ENCODE measurements at places on chromosomes 12 and 14.
A peak's percentile ranks its signal among the peaks of the same experiment; 100 is the strongest.

DNA sequence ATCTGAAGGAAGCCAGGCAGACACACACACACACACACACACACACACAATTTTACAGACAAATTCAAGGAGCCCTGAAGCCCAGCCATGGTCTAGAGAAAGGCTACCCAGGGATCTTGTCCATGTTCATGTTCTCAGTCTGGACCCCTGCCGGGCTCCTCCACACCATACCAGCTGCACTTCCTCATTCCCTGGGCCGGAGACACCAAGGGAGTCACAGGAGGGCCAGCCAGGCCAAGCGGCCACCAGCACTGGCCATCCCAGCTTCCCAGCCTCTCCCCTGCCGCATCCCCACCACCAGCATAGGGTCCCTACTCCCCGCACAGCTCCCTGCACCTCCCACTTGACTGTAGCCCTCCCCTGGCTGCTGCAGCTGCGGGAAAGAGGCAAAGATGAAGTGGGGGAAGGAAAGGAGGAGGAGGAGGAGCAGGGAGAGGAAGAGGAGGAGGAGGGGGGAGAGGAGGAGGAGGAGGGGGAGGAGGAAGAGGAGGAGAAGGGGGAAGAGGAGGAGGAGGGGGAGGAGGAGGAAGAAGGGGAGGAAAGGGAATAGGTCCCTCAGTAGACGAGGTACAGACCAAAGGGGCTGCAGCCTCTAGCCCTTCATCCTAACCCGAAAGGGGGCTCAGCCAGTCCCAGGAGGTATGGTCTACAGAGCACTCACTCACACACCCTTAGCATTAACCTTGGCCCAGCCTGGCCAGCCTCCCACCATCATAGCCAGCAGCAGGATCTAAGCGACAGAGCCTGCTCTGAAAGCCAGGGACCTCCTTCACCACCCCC, 293.2 kb downstream of the DPF3 start:
- DNase-seq, result peak; percentile 7

GRCh38 chr14:33232031-33232430, 293.4 kb downstream of the NPAS3 start:
- DNase-seq, result no peak

- no peak for DNase-seq
Observed at GRCh38 chr12:76024102-76024781, 7.3 kb downstream of the PHLDA1 start.

DNA sequence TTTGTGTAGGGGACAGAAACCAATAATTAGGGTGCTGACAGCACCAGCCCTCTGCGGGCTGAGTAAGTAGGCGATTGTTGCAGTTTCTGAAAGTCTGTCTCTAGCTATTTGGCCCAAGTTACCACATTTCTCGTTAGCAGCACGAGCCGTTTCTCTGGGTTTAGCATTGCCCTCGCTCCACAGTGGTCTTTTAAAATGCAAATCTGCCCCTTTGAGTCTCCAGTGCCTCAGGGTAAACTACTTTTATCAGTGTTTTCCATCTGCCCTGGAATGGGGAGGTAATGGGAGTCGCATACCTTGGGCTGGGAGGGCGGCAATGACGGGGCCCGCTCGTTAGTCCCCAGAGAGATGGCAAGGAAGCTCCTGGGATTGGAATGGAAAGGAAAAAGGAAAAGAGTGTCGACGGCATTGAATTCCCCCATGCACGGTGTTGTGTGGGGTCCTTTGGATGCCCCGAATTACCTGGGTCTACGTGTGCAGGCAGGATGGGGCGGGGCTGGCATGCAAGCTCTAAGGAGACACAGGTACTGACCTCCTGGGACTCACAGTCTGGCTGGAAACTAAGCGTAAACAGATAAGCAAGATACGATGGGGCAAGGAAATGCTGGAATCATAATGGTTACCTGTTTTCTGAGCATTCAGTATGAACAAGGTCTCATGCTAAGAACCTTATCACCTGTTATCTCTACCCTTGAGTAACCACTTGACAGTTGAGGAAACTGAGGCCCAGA, 131.8 kb upstream of the MAP1LC3B2 start:
- no peak for DNase-seq

DNA sequence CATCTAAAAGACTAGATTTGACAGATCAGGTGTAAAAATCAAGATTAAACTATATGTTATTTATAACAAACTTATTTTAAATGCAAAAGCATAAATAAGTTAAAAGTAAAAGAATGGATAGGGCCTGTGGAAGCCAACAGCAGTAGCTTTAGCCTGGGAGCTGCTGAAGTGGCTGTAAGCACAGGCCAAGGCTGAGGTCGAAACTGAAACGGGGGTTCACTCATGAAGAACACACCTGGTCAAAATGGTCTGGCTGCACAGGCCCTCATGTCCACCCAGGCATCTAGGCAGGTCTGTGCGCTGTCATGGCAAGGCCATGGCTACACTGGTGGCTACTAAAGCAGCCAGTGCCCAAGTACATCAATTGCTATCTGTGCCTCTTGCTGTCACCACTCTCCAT, 23.1 kb downstream of the CATSPERB start:
- DNase-seq, result no peak

GRCh38 chr14:27863166-27863565, 903.4 kb upstream of the FOXG1 start:
- DNase-seq, result no peak

- DNase-seq, result no peak
Observed at GRCh38 chr12:84804691-84805473, 107.7 kb downstream of the SLC6A15 start.

- no peak for DNase-seq
Observed at GRCh38 chr12:116466536-116466935, 92.6 kb upstream of the MAP1LC3B2 start.

DNA sequence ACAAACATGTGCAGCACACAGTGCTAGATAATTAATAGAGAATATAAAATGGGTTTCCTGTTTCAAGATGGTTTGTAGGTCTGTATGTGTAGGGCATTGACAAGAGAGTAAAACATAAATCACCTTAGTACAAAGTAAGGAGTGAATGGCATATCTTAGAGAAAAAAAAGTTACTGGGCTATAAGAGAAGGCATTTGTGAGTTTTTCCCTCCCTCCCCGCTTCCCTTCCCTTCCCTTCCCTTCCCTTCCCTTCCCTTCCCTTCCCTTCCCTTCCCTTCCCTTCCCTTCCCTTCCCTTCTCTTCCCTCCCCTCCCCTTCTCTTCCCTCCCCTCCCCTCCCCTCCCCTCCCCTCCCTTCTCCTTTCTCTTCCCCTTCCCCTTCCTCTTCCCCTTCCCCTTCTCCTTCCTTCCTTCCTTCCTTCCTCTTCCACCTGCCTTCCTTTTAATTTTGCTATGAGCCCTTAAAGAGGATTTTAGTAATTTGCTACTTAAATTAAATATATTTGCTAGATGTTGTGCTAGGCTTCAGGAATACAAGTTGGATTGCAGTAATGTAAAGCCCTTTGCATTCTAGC, 57.1 kb downstream of the LRRK2 start:
- DNase-seq, result no peak

DNA sequence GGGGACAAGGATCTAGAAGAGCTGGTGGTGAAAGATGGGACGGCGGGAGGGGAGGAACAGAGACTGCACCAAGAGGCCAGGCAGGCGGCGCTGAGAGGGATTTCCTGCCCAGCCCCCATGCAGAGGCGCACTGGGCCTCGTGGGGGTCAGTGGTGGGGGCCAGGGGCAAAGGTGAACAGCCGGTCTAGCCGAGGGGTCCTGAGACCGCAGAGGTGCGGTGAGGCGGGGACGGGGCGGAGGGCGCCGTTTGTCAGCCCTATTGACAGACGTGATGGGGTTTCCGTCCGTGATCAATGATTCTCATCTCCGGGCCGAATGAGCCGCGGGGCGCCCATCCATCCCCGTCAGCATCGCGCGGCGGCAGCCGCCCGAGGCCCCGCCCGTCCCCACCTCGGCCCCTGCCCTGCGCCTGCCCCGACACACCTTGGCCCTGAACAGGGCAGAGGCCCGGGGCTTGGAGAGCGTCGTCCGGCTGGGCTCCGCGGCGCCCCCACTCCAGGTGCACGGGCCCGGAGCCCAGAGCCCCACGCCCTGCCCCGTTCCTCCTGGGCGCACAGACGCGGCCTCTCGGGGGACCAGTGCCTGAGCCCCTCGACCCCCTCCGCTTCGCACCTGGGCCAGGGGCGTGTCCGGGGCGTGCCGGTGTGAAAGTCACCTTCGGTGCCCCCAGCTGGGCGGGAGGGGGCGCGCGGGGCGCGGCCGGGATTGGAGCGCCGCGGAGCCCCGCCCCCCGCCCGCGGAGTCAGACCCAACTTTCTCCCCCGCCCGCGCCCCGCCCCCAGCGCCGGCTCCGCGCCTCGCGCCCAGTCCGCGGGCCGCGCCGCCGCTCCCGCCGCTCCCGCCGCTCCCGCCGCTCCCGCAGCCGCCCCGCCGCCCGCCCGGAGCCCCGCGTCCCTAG, at the start of gene NXPH4:
Gene NXPH4 (plus strand): TSS at position 781 of the 898 bp plus-strand sequence. CDS start 176 bp downstream, outside the sequence.
- DNase-seq, result no peak

- DNase-seq, result no peak
Observed at GRCh38 chr12:96824074-96824837, 82.8 kb upstream of the NEDD1 start.

DNA sequence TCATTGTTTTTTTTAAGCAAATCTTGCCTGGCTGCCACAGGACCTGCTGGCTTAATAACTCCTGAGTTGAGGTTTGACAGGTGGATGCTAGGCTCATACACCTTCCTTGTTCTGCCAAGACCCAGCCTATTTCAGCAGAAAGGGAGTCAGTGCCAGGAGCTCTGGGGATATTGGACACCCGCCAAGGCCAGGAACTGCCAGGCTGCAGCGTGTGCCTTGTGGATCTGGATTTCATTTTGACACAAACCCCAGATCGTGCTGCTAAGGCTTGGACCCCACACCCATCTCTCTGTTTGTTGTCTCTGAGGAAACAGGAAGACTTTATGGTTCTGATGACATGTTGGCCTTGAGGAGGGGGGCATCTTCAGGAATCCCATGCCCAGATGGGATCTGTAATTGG, 44.4 kb upstream of the PRIMA1 start:
- DNase-seq, result no peak

- DNase-seq, result no peak
Observed at GRCh38 chr12:14999021-14999694, 26.3 kb downstream of the PDE6H start.

GRCh38 chr12:79685068-79685467, 5.7 kb downstream of the PAWR start:
- DNase-seq, result no peak

DNA sequence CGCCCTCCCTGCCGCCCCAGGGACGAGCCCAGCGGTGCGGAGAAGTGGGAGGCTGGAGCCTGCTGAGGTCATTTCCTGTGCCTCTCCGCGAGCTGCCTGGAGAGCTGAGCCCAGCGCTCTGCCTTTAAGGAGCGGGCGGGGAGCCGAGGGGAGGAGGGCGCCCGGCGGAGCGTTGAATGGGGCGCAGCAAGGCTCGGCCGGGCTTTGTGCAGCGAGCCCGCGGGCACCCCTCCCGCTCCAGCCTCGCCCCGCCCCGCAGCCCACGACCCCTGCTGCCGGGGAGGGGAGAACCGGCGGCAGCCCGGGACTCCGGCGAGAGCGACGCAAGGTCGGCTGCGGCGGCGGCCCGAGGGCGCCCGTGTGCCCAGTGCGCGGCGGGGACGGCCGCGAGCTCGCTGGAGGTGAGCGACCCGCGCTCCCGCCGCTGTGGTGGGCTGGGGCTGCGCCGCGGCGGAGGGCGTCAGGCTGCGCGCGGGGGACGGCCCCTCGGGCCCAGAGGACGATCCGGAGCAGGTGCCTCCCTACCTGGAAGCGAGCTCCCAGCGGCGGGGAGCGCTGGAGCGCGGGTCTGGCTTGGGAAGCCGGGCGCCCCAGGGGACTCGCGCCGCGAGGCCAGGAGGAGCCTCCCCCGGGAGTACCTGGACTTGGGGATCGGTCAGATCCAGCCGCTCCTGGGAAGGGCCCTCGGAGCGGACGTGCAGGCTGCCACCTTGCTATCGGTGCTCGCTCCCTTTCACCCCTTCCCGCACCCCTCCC, at the start of gene PLEKHH1:
Gene PLEKHH1 (plus strand): TSS at position 293 of the 756 bp plus-strand sequence. CDS start 8,578 bp downstream, outside the sequence.
- peak; percentile 81 for DNase-seq

DNA sequence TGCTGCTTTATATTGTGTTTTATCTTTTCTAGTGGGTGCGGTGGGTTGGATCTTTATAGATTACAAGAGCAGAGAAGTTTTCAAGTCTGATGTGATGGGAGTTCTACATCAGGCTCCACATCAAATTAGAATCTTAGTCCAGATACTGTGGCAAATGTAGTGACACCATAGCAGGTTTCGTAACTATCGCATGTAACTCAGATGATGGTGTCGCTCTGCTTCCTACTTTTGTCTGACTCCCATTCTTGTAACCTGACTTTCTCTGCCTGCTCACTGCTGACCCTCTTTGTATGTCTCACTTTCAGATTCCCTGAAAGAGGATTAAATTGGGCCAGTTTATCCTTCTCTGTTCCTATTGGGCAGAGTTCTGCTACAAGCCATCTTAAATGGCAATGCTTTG, 22.8 kb upstream of the FBXO34 start:
- DNase-seq, result peak; percentile 26

DNA sequence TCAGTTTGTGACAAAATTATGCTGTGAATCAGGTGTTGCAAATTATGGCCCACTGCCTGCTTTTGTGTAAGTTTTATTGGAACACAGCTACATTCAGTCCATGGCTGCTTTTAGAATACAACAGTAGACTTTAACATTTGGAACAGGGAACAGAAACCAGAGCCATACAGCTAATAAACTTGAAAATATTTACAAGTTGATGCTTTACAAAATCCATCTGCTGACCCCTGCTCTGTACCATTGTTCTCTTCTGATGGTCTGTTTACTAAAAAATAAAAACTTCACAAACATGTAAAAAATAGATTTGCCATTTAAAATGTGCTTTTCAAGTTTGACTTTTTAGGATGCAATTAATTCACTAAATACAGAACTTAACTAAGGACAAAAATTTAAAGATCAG, 20.8 kb downstream of the PSMA3 start:
- no peak for DNase-seq

DNA sequence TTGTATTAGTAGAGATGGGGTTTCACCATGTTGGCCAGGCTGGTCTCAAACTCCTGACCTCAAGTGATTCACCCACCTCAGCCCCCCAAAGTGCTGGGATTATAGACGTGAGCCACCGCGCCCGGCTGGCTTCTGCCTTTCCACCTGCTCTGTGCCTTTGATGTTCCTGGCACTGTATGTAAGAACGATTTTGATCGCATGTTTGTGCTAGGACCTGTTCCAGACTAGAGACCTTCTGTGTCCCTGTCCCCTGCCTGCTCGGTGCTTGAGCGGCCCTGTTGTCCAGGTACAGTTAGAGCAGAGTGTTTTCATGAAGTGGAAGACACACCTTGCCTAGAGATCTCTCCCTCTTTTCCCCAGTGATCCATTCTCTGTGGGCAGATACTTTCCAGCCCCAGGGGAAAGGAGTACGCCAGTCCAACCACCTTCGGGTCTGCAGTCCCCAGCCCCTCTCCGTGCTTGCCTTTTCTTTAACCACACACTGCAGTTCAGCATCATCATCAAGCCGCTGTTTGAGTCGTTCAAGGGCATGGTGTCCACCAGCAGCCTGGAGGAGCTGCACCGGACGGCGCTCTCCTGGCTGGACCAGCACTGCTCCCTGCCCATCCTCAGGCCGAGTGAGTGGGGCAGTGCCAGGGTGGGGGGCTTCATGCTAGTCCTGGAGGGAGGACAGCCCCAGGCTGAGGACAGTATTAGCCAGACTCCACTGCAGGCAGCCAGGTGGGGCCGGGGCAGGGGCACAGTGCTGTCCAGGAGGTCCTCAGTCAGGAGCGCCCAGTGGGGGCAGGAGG, 33.4 kb downstream of the IL31 start:
- DNase-seq, result no peak

- DNase-seq, result peak; percentile 9
Observed at GRCh38 chr14:66944872-66945271, 244.4 kb upstream of the GARIN2 start.

GRCh38 chr12:82757656-82758055, 71.0 kb downstream of the TMTC2 start:
- DNase-seq, result no peak

Data from hematopoietic multipotent progenitor cell treated with erythropoietin and hydrocortisone succinate and interleukin-3 and kit ligand, for 6 days (in vitro differentiated cells).